ENCODE measurements at places on chromosomes 12 and 14. TPM values are rescaled to one million over a fixed set of nuclear protein-coding genes. Genes with fewer than 3 reads are reported as not detected.

GRCh38 chr14:103273745-103274615, 60.1 kb upstream of the EIF5 start:
- DNase-seq, result no peak

BTBD6 gene
- 30.8 TPM for polyA plus RNA-seq

GDF3 gene
- 0.55 TPM for polyA plus RNA-seq

GRCh38 chr12:8991371-8992345, 2.3 kb downstream of the KLRG1 start:
- no peak for DNase-seq

OR4E2 gene
- not detected for polyA plus RNA-seq

DNA sequence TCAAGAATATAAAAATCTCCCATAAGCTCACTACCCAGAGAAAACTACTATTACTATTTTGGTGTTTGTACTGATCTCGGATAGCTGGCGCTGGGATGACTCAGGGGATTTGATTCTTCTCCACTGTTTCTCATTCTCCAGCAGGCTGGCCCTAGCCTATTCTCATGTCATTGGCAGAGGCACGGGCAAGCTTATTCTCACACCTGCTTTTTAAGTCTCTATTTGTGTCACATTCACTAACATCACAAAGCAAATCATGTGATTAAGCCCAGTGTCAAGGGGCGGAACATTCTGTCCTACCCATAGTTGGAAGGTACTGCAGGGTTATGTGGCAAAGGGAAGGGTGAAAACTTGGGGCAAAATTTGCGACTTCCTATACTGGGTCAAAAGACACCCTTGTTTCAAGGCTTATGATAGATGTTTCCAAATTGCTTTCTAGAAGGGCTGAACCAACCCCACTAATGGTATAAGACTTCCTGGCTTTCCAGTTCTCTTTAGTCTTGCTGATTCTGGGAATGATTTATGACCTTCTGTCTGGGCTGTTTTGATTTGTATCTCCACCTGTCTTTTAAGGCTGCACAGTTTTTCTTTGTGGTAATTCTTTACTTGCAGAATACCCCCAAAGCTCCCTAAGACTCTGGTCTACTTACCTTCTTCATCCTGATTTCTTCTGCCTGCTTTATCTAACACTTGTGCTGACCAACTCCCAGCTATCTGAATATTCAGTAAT, 406.4 kb downstream of the NRXN3 start:
- DNase-seq, result no peak

GRCh38 chr12:54259194-54260011, 20.5 kb downstream of the CBX5 start:
- DNase-seq, result peak; percentile 85

GNS gene
- polyA plus RNA-seq, result 159 TPM

GPRC5D gene
- polyA plus RNA-seq, result 0.86 TPM

DNA sequence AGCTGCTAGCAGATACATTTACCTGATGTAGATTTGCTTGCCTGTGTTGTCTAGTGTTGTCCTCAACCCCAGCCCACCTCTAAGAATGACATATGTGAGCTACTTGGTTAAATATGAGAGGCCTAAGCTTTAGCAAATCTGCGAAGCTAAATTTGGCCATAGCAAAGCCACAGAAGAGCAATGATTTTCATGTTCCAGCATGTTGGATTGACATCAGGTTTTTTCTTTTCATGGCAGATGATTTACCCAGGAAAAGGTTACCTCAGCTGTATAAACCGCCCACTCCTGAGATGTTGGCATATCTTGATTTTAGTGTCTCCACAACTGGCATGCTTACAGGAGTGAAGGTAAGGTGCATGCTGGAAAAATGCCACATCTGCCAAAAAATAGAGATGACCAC, 36.4 kb upstream of the ATF1 start:
- DNase-seq, result no peak

ESPL1 gene
- 9.4 TPM for polyA plus RNA-seq

ACRBP gene
- 4.6 TPM for polyA plus RNA-seq

DNA sequence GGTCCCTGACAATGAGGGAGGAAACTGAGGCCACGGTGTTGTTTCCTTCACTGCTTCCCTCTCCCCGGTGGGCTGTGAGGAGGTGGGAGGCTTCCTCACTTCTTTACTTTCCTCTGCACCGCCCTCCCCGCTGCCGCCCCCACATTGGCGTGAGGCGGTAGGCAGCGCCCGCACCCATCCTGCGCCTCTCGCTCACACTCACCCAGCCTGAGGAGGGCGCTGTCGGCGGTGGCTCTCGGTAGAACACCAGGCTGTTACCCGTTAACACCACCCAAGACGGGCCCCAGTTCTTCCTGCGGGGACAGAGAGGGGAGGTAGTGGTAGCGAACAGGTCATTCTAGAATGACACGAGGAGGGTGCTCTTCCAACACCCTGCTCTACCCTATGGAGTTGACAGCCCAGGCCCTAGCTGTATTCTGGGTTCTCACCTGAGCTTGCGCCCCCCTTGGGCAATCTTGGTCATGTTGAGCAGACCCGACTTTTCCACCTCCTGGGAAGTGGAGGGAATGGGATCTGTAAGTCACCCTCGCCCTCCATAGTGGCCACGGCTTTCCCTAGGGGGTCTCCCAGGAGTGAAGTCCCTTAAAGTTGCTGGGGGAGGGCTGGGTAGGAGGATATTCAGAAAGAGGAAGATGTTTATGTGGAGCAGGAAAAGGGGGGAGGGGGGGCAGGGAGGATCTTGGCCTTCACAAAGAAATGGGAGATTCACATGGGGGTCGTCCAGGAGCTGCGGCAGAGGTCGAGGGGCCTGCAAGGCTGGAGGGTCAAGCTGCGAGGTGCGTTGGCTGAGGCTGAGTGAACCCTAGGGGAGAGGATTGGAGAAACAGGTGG, 3.3 kb downstream of the ARHGAP9 start:
- DNase-seq, result no peak

DNA sequence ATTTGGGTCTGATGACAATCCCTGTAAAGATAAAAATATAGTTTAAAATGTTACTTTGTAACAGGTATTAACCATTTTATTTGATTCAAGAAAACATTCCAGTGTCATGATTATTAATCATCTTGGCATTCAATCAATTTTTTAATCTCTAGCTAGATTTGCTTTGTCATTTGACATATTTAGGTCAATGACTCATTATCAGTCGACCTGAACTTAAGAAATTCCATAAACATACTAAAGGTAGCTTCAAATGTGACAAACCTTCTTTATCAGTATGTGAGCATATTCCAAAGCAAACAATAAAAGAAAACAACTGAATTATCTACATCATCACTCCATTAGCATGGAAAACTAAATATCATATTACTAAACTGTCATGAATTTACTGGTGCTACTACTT, 50.8 kb upstream of the CDKL1 start:
- no peak for DNase-seq

KCNMB4 gene
- polyA plus RNA-seq, result 28.8 TPM

- no peak for DNase-seq
Observed at GRCh38 chr12:62748941-62749468, 185.9 kb downstream of the PPM1H start.

DNA sequence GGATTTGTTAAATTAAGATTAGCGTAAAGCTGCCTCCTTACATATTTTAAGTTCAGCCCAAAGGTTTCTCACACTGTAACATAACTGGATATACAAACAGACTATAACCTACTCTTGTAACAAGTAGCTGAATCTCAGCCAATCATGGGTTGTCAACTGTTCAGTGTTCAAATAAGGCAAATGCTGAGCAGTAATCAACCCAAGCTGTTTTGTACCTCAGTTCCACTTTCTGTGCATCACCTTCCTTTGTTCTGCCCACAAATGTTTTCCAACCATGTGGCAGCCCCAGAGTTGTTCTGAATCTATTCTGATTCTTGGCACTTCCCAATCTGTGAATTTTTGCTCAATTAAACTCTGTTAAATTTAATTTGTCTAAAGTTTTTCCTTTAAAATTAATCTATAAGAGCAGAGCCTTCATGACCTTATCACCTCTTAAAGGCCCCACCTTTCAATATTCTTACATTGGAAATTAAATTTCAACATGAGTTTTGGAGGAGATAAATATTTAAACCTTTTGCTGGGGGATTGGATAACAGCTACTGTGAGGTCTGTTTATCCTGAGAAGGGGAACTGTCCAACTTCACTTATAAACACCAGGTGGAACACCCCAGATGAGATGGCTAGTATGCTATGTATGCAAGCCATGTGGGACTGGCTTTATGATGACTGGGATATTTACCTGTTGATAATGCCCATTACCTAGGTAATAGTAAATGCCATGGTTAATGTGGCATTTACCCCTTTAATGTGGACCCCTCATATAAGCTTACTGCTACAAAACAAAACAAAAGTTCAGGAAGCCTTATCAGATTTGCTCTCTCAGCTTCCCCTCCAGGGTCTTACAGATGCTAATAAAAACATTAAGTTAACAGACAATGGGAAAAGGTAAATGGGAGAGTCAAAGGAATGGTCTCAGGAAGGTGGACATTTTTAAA, 42.2 kb upstream of the ARID2 start:
- no peak for DNase-seq

ITGB7 gene
- polyA plus RNA-seq, result 0.88 TPM

- DNase-seq, result no peak
Observed at GRCh38 chr12:31737763-31738162, 8.9 kb upstream of the AMN1 start.

PLBD1 gene
- 40.5 TPM for polyA plus RNA-seq

VDR gene
- polyA plus RNA-seq, result 3.7 TPM

PIWIL1 gene
- polyA plus RNA-seq, result 0.20 TPM

DNA sequence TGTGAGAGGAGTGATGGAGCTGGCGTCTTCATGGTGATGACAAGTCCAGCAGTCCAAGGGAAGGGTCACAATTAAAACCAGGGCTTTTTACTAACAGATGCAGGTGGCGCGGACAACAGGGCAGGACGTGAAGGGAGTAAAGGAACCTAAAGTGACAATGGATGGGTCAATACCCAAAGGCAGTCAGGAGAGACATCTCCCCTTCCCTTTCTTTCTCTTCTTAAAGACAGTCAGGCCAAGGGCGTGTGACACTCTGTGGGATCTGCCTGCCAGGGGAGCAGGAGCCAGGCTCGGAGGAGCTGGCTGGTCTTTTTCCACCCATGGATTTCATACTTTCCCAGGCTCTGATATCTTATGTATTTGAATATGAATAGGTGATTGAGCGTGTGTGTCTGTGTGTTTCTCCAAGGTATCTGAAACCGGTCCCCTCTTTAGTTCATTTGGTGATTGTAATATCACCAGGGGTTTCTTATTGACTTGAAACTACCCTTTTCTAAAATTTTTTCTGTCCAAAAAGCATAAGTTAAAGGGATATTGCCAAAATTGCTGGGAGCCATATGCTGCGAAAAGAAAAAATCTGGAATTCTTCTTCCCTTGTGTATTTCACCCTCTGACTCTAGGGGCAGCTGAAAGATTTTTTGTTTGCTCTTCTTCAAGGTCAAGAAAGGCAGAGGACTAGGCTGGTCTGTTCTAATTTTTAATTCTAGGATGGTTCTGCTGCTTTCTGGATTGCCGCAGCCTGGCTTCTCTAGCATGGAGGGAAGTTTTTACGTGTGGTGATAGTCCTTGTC, 61.8 kb downstream of the FBXL14 start:
- no peak for DNase-seq

VWF gene
- 9.5 TPM for polyA plus RNA-seq
